Cardiac ventricle fibroblast (primary cell): ENCODE measurements at places on chromosomes 4 and X. TPM values are rescaled to one million over a fixed set of nuclear protein-coding genes. Genes with fewer than 3 reads are reported as not detected.

TMEM156 gene
- 0.49 TPM in 1 of 2 replicates, not detected in the other for total RNA-seq

STEEP1 gene
- total RNA-seq, result 19.6 and 28.7 TPM in 2 replicates

SLC9B2 gene
- 12.3 and 12.4 TPM in 2 replicates for total RNA-seq

PPARGC1A gene
- 2.2 and 2.7 TPM in 2 replicates for total RNA-seq

BCLAF3 gene
- total RNA-seq, result 2.1 and 2.5 TPM in 2 replicates

TAF7L gene
- 0.05 TPM in 1 of 2 replicates, not detected in the other for total RNA-seq

RXFP1 gene
- 0.24 and 0.37 TPM in 2 replicates for total RNA-seq

PCDH19 gene
- 0.06 and 0.10 TPM in 2 replicates for total RNA-seq

HSFX3 gene
- total RNA-seq, result not detected in 2 replicates

PRAF2 gene
- total RNA-seq, result 34.3 and 36.7 TPM in 2 replicates

BRS3 gene
- not detected in 2 replicates for total RNA-seq

ATP2B3 gene
- not detected in 2 replicates for total RNA-seq

MTTP gene
- total RNA-seq, result 0.06 TPM in 1 of 2 replicates, not detected in the other

GABRE gene
- total RNA-seq, result 11.2 TPM in 2 replicates

NPFFR2 gene
- 0.12 TPM in 1 of 2 replicates, not detected in the other for total RNA-seq

DCAF8L2 gene
- not detected in 2 replicates for total RNA-seq

ATOH1 gene
- not detected in 2 replicates for total RNA-seq

ANTXR2 gene
- total RNA-seq, result 43.6 and 45.3 TPM in 2 replicates

TMPRSS11E gene
- total RNA-seq, result not detected in 2 replicates

HTN1 gene
- total RNA-seq, result not detected in 2 replicates

MCUB gene
- 6.3 and 17.3 TPM in 2 replicates for total RNA-seq

ATP8A1 gene
- total RNA-seq, result 1.4 and 2.1 TPM in 2 replicates

ADH7 gene
- not detected in 2 replicates for total RNA-seq

L1CAM gene
- total RNA-seq, result 0.05 TPM in 1 of 2 replicates, not detected in the other

DAPP1 gene
- not detected in 2 replicates for total RNA-seq

ZAR1 gene
- not detected in 2 replicates for total RNA-seq

CCDC110 gene
- total RNA-seq, result 0.81 and 0.98 TPM in 2 replicates

IL2RG gene
- not detected in 2 replicates for total RNA-seq

KLF3 gene
- 19.8 and 27.9 TPM in 2 replicates for total RNA-seq
